RWPE1 (cell line): ENCODE measurements at places on chromosomes 1 and 21.

DNA sequence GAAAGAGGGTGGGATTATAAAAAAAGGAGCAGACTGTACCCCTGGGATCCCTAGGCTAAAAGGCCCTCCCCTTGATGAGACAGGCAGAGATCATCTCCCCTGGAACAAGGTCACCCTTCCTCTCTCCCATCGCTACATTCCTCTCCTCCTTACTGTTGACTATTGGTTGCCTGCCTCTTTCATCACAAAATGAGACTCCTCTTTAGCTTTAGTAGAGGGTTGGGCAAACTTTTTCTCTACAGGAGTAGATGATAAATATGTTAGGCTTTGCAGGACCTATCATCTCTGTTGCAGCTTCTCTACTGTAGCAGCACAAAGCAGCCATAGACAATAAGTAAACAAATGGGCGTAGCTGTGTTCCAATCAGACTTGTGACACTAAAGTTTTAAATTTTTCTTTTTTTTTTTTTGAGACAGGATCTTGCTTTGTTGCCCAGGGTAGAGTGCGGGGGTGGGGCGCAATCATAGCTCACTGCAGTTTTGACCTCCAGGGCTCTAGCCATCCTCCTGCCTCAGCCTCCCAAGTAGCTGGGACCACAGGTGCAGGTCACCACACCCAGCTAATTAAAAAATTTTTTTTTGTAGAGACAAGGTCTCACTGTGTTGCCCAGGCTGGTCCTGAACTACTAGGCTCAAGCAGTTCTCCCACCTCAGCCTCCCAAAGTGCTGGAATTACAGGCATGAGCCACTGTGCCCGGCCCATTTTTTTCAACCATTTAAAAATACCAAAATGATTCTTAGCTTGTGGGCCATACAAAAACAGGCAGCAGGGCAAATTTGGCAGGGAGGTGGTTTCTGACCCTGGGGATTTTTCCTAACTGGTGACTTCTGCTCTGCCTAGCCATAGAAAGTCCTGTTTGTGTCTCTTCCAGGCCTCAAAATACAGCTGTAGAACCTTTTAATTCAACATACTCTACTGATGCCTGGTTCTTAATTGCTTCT is 15.1 kb downstream of the MCL1 start:
- DNase-seq: no peak

DNA sequence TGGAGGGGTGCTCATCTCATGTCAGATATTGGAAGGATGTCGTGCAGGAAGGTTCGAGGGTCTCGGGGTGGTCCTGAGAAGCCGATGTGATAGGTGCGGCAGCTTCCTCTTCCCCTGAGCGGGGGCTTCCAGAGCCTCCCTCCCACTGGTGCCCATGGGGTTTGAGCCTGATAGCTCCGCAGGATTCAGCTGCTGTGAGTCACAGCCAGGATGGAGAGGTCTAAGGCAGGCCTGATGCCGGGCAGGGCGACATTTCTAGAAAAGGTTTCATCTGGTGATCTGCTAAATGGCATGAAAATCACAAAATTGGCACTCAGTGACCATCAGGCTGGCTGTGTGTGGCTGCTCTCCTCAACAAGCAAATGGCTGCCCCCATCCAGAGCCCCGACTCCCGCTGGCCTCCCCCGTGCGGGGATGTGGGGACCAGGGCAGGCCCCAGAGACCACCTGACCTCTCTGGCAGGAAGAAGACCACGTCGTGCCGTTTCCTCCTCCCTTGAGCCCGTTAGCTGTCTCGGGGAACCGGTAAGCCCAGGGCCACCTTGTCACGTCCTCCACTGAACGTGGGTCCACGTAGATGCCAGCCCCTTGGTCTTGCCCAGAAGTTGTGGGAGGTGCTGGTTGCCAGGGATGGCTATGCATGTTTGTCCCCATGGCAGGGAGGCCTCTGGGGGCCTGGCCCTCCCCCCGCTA is 66.1 kb downstream of the SKI start:
- DNase-seq: no peak

DNA sequence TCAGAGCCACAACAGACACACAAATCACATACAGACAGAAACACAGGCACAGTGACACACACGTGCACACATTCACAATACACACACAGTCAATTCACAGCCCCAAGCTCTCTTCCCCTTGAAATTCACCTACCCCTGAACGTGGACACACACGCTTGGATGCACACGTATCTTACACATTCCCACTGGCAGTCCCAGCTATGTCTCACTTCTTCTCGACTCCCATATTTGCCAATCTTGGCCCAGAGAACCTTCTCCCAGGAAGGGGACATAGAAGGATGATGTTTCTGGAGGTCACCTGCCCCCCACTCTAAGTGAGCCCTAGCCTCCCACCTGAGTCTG is 1.6 kb downstream of the CRYBG2 start:
- no peak for DNase-seq

GRCh38 chr1:211331011-211331709 is 4.5 kb downstream of the TRAF5 start:
- DNase-seq: no peak

GRCh38 chr1:68801440-68801839 is 304.6 kb upstream of the DEPDC1 start:
- no peak for DNase-seq

GRCh38 chr21:29305561-29305960 is 6.8 kb downstream of the BACH1 start:
- no peak for DNase-seq
